Stimulated activated CD4-positive, alpha-beta T cell treated with anti-CD3 and anti-CD28 coated beads, Interleukin-4, amount 100 ng/mL, for 48 hours (primary cell): ENCODE measurements at places on chromosomes 5 and 9.

GRCh38 chr5:178994580-178995340 lies at the start of gene GRM6:
TSS of gene GRM6 (minus strand) at chr5:178995320. CDS start at chr5:178994944, 376 bp downstream.
- no peak for DNase-seq

GRCh38 chr5:73422164-73422563 lies 26.4 kb downstream of the FOXD1 start:
- DNase-seq = no peak

- DNase-seq = no peak
Measured at GRCh38 chr5:138943599-138944173, 68.6 kb upstream of the LRRTM2 start.

DNA sequence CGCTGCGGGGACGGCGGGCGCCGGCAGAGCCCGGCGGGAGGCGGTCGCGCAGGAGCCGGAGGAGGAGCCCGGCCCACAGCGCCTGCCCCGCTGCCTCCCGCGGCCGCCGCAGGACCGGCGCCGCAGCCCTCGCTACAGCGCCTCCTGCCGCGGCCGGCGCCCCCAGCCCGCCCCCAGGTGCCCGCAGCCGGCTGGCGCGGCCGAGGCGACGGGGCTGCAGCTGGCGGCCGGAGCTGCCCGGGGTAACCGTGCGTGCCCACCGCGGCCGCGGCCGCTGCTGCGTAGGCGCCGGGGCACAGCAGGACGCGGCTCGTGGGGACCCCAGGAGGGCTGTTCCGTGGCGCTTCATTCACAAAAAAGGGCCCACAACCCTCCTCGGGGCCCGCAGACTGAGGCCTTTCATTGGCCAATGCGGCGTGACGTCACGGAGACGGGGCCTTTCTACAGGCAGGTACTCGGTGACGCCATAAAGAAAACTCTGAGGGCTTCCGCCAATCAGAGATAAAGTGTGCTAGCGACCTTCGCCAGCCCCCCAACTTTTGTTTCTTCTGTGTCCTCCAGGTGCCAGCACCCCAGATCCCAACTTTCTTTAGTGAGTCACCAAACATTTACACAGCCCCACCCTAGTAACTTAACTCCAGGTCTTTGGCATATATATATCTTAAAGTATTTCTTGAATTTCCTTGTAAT lies at the start of gene CDC14B:
Gene CDC14B (minus strand): TSS at position 353 of the 690 bp plus-strand sequence. CDS start 465 bp downstream, outside the sequence.
- DNase-seq = peak; percentile 71

GRCh38 chr9:99809586-99810319 lies 11.9 kb upstream of the NR4A3 start:
- no peak for DNase-seq

- DNase-seq = no peak
Measured at GRCh38 chr5:128052780-128053179, 30.8 kb upstream of the SLC12A2 start.
